ENCODE measurements at places on chromosomes 7 and 10.

DNA sequence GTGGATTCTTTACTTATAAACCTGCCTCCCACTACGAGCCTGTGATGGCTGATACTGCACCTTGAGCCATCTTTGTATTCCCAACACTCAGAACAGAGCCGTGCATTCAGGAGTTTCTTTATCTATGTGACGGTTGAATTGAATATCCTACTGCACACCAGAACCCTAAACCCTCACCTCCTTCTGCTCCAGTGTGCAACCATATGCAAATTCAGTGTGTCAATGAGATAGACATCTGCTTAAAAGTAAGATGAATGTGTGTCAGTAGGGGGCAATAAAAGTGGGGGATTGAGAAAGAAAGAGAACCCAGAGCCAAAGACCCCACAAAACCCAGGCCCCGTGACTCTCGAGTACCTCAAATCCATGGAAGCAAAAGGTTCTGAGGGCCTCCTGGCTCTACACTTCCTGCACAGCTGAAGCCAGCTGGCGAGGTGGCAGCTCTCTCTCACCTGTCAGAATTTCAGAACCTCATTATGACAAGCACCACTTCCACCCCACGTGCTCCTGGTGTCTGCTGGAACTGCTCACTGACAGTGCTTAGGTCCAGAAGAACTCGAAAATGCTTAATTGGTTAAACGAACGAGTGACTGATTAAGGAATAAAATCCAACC is 143.3 kb upstream of the GPR26 start:
- no peak for DNase-seq

DNA sequence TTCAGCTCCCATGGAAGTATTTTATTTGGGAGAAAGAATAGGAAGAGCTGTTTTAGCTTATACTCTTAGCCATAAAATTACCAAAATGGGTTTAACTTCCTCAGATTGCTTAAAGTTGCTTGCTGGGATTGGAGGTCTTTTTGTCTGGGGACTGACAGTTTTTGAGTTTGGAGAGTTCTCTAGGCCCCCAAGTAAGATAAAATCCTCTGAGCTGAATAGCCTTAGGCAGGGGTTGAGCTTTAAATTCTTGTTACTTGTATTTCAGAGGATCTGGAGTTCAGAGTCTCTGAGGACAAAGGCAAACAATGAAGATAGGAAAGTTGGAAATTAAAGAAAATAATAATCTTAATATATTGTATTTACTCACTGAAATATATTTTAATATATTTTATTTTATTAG is 294.4 kb upstream of the DKK1 start:
- peak; percentile 61 for DNase-seq

- no peak for DNase-seq
These were observed 225.2 kb downstream of the XPNPEP1 start for GRCh38 chr10:109698086-109698485.

DNA sequence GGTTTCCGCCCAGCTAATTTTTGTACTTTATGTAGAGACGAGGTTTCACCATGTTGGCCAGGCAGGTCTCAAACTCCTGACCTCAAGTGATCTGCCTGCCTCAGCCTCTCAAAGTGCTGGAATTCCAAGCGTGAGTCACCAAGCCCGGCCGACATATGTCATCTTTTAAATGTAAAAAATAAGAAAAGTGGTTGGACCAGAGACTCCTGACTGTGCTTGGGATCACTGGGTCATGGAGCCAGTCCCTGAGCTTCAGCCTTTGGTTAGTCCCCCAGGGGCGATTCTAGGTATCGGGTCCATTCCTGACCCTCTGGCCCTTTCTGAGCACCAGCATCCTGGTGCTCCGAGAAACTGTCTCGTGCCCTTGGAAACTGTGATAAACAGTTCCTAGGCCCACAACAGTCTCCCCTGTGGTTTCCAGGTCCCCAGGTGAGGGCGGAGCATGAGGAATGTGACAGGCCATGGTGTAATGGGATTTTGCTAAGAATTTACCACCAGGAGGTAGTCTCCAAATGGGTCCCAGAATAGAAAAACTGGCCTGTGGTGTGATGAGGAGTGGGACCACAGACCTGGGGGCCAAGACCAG is 32.8 kb downstream of the UBTD1 start:
- DNase-seq = peak; percentile 95

GRCh38 chr10:26566525-26567350 is 128.6 kb downstream of the APBB1IP start:
- peak; percentile 61 for DNase-seq

GRCh38 chr10:121080281-121080891 is 229.2 kb downstream of the WDR11 start:
- peak; percentile 73 for DNase-seq

- DNase-seq = no peak
These were observed 32.1 kb upstream of the ENO4 start for GRCh38 chr10:116817178-116817577.

GRCh38 chr10:79941146-79941545 is 7.8 kb downstream of the SFTPD start:
- no peak for DNase-seq

GRCh38 chr10:97798958-97799610 is 27.3 kb upstream of the SFRP5 start:
- no peak for DNase-seq

DNA sequence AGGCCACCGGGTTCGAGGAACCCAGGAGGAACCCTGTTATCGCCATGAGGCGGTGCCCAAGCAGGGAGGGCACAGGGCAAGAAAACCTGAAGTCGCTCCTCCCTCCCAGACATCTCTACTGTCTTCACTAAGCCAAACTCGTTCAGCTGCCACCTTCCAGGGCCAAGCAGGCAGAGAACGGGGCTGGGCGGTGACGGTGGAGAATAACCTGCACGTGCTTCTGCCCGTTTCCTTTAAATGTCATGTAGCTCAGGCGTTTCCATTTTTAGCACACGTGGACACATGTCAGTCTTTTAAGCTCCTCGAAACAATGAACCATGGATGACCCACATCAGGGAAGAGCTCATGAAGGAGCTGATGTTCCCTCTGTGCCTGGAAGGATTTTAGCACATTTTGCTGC is 124.3 kb upstream of the KLF6 start:
- no peak for DNase-seq

DNA sequence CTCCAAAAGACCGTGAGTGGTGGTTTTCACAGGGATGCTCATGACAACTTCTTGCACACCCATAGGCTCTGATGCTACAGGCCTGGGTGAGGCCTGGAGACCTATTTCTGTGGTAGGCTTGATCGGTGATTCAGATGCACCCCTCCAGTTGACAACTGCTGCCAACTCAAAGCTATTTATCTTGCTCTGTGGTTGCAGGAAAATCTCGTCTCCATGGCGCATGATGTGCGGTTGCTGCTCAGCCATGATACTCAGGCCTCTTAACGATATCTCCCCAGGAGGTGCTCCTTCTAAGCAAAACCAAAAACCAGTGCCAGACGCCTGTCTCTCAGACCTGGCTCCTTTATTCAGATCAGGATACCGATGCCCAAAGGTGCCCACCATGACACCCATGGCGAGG is 31.4 kb downstream of the C10orf90 start:
- no peak for DNase-seq

DNA sequence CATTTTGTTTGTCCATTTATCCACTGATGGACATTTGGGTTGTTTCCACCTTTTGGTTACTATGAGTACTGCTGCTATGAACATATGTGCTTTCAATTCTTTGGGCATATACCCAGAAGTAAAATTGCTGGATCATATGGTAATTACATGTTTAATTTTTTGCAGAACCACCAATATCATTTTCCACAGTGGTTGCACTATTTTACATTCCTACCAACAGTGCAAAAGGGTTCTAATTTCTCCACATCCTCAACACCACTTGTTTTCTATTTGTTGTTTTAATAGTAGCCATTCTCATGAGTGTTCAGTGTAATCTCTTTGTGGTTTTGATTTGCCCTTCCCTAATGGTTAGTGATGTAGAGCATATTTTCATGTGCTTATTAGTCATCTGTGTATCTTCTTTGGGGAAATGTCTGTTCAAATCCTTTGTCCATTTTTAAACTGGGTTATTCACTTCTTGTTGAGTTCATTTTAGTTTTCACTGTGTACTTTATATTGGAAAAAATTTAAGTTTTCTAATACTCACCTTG is 101.9 kb downstream of the HIBADH start:
- DNase-seq = no peak

DNA sequence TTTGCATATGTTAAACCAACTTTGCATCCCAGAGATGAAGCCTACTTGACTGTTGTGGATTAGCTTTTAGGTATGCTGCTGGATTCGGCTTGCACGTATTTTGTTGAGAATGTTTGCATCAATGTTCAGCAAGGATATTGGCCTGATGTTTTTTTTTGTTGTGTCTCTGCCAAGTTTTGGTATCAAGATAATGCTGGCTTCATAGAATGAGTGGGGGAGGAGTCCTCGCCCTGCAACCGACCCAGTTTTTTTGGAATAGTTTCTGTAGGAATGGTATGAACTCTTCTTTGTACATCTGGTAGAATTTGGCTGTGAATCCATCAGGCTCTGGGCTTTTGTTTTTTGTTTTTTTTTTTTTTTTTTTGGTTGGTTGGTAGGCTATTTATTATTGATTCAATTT is 147.9 kb downstream of the AHR start:
- no peak for DNase-seq

- no peak for DNase-seq
These were observed 14.2 kb downstream of the KPNA7 start for GRCh38 chr7:99193527-99194220.

GRCh38 chr10:126207313-126207771 is 180.9 kb downstream of the ADAM12 start:
- no peak for DNase-seq

GRCh38 chr10:80260295-80261243 is 28.9 kb downstream of the MAT1A start:
- peak; percentile 47 for DNase-seq

- no peak for DNase-seq
These were observed 107.8 kb downstream of the CDH23 start for GRCh38 chr10:71504570-71504969.

GRCh38 chr10:73848821-73849489 is 25.4 kb downstream of the CAMK2G start:
- peak; percentile 83 for DNase-seq

- DNase-seq = no peak
These were observed 178.4 kb downstream of the ARHGAP12 start for GRCh38 chr10:31749981-31750840.

DNA sequence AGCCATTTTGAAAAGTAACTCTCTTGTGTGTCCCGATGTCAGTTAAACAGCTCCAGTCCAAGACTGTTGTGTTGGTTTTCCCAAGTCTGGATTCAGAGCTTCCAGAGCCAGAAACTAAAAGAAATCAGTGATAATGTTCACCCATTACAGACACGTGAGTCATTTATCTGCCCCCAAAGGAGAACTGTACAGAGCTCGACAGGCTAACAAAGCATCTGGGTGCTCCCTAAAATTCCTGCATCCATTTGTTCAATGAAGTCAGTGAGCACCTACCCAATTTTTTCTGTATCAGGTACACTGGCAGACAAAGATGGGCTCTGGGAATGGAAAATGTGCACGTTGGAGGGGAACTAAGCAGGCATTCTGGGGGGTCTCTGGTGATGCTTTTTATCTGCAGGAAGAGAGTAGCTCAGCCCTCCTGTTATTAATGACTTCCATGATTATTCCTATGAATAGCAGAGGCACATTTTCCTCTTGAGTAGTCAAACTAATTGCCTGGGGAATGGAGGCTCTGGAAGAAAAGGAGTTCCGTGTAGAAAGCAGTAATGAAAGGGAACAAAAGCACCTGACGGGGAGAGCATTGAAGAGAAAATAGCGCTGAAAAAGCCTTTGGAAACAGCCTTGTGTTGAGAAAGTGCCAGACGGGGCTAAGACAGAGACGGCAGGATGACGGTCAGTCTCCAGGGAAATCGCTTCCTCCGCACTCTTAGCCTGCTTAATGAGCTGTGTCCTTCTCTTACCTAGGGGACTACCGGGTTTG is 75.3 kb downstream of the GAD2 start:
- DNase-seq = no peak

GRCh38 chr7:104883248-104883717 is 130.7 kb upstream of the KMT2E start:
- no peak for DNase-seq

DNA sequence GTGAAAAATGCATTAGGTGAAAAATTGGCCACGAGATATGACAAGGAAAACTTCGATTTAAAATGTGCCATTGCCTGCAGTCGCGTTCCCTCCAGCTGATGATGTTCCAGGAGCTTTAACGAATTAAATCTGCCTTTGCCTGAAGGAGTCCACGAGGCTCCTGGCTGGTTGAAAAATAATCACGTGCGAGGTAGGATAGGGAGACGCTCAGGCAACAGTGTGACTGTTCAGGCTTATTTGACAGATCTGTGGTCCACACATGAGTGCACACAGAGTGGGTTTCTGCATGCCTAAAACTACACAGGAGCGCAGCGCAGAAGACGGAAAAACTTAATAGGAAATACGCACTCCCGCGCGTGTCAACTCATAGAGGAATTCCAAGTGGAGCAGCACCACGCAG is 204.0 kb upstream of the PITRM1 start:
- DNase-seq = no peak

- no peak for DNase-seq
These were observed 5.5 kb upstream of the IQUB start for GRCh38 chr7:123539871-123540270.

DNA sequence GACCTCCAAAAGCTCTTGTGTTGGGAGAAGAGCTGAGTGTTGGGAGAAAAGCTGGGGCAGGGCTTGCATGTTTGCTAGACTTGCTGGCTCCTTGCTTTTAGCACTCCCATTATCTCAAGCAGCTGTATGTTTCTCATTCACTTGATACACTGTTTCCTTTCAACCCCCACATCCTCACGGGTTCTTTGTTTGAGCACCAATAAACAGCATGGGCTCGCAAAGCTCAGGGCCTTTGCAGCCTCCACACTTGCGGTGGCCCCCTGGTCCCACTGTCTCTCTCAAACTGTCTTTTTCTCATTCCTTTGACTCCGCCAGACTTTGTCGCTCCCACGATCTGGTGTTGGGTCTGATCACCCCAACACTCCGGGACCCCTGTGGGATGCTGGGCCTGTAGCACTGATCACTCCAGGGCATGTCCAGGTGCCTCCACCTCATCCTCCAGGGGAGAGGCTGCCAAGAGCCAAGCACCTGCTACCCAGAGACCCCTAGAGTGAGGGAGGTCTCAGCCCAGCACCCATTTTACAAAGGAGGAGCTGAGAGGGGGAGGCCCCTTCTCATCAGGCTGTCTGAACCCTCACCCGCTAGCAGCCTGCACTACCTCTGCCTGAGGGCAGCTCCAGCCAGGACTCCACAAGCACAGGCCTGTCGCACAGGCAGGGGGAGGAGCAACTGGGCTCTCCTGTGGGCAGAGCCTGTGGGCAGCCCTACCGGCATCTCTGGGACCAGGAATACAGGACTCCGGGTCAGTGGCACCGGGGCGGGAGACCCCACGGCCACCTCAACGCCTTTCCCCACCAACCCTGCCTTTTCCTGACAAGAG is 49.1 kb upstream of the MSMB start:
- peak; percentile 73 for DNase-seq

GRCh38 chr10:124614003-124614659 is 130.0 kb downstream of the FAM53B start:
- DNase-seq = no peak
